Left hindlimb (tissue), 1 donor: ENCODE measurements at places on chromosomes 7 and 10.

- DNase-seq = no peak
These were observed 99.1 kb upstream of the CACNA2D1 start for GRCh38 chr7:82542665-82543064.

DNA sequence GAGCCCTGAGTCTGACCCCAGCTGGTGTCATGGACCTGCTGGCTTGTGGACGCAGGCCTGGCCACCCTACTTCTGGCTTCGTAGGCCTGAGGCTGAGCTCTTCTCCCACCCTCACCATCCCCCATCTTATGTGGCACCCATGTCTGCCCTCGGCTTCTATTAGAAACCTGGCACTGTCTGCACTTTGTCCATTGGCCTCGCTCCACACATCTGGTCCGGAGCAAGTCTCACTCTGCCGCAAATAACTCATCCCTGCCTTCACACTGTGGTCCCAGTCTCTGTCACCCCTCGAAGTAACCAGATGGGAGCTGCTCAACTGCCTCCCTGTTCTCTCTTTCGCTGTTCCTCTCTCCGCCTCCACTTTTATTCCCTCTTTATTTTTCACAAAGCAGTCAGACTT lies 78.6 kb downstream of the TRRAP start:
- DNase-seq = no peak

DNA sequence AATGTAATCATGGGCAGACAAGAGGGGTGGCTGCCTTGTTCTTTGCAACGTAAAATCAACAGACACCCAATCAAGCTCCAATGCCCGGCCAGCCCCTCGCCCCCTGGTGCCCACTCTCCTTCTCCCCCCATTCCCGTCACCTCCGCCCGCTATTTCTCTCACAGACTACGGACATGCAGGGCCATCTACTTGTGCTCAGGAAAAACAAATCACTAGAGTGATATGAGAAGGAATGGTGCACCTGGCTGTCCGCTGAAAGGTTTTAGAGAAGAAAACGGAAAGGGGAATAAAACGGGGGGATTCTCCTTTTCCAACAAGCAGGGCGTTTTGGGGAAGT lies 396 bp downstream of the GRM8 start:
- no peak for DNase-seq

- DNase-seq = peak; percentile 35
These were observed 588.6 kb downstream of the DNAJB9 start for GRCh38 chr7:109158246-109158645.

DNA sequence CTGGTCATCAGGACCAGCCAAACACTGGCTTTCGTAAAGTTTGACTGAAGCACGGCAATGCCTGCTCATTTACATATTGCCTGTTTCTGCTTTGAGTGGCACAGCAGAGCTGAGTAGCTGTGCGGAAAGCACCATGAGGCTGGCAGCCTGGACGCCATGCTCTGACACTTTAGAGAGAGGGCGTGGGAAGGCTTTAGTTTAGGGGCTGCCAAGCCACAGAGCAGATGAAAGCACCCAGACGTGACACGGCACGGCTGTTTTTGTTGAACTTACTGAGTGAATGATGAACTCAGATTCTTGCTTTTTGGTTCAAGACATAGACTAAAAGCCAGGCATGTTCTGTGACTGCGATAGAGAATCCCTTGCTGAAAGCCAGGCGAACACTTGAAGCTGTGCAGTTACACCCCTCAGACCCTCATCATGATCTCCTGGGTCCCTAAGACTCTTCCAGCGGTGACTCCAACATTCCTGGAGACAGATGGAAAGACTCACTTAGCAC lies 182.1 kb downstream of the ZMYND11 start:
- DNase-seq = no peak

DNA sequence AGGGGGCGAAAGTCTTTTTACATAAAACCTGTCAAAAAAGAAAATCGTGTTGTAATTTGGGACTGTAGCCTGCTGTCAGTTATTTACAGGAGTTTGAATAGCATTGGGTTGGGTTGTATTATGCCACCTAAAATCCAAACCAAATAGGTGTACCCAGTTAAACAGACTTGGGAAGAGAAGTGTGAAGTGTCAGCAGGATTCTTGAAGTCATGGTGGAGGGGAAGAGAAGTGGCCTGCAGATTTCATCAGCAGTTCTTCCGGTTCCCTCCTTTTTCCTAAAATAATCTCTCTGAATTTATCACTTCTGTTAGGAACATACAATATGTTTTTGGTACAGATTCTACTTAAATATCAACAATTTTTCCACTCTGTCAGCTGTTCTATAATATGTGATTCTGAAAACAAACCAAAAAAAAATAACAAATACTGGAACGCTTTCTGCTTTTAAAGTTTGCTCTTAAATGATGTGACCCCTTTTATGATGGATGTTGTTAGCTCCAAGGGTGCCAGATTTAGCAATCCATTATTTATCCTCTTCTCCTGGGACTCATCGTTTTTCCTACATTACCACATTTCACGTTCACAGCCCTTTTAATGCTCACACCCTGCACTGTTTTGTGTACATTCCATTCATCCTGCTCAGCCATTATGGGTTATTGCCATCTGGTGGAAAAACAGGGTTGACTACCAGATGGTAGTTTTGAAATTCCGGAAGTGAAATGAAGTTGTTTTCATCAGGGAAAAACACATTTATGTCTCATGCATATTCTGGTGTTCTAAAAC lies 18.7 kb upstream of the ARHGAP12 start:
- no peak for DNase-seq

- no peak for DNase-seq
These were observed 15.8 kb upstream of the MYL10 start for GRCh38 chr7:101644879-101645278.

- DNase-seq = no peak
These were observed 27.5 kb downstream of the ELMO1 start for GRCh38 chr7:37420946-37421695.

DNA sequence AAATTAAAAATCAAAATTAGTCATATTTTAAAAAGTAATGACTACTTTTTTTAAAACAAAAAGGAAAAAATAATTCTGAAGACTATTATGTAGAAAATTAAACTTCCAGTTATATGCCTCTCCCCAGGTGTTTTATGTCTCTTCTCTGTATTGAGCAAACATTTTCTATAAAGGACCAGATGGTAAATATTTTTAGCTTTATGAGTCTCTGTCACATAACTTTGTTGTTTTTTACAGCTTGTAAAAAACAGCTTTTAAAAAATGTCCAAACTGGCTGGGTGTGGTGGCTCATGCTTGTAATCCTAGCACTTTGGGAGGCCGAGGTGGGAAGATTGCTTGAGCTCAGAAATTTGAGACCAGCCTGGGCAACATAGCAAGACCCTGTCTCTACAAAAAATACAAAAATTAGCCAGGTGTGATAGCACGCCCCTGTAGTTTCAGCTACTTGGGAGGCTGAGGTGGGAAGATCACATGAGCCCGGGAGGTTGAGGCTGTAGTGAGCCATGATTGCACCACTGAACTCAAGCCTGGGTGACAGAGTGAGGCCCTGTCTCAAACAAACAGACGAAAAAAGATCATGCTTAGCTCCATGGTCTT lies 23.5 kb downstream of the GARS1 start:
- no peak for DNase-seq

DNA sequence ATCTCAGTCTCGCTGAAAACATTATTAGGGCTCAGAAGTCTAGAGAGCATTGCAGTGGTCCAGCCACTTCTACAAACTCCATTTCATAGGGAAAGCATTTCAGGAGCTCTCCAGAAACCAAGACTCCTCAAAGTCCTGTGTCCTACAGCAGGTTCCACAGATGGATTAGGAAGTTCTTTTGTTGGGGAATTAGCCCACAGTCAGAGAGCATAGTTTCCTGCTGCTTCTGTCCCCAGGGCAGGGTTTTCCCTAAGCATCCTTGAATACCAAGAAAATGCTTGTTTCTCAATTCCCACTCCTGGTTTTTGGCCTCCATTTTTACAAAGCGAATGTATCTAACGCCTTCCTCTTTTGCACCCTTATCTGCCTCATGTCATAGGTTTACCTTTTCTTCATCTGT lies 235.9 kb upstream of the PODXL start:
- DNase-seq = no peak
